Activated CD4-positive, alpha-beta T cell treated with anti-CD3 and anti-CD28 coated beads, Interleukin-2, amount 50 U/mL, for 4 hours (primary cell): ENCODE measurements at places on chromosomes 5 and 9.

DNA sequence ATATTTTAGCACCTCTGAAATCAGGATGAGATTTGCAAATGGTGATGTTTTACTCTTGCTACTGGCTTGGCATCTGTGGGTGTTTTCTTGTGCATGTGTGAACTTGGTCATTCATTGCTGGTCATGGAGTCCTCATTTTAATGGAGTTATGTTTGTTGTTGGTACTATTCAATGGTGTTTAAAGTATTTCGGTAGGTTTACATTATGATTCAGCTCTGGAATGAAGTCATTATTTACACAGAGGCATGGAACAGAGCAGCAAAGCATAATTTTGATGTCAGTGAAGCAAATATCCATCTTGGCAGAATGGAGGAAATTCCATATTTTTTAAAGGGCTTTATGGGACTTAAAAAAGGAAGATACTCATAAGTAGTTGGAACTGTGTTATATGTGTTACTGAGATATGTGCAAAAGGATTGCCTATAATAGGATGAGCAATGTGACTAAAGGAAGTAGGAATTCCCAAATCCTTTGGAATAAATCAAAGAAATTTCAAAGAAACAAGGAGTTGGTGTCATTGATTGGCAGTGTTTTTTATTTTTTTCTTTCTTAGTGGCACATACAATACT, 147.4 kb downstream of the ACTBL2 start:
- no peak for DNase-seq

DNA sequence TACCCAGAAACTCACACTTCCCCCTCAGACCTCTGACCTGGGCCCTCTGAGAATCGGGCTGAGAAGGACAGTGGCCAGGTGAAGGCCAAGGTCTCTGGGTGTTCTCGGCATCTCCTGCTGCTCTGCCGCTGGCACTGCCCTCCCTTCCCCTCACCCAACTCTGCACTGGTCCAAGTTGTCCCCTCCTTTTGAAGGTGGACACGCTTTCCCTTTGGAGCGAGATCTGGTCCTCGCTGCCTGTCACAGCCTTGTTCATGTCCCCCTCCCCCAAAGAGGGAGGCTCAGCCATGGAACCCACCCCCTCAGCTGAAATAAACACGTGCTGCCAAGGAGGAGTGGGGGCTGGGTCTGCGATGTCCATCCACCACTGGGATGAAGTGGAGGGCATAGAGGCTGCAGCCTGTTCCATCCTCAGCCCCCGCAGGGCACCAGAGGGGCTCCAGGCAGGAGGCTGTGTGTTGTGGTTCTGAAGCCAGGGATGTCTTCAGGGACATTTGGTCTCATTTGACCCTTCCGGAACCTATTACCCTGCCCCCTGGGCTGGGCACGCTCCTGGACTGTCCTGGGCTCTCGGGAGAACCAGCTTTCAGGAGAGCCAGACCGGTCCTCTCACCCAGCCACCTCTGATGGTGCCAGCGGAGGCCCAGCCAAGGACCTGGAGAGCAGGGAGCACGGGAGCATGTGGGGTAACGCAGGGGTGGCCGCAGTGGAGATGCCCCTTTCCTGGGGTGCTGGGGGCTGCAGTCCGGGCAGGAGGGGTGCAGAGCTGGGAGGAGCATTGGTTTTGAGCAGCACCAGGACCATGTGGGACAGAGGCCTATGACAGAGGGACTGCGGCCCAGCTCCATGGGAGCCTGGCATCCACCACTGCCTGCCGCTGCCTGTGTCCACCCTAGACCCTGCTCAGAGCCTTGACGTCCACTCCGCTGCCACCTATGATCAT, 4.7 kb upstream of the LCN2 start:
- DNase-seq, result no peak

- no peak for DNase-seq
These were observed 72.0 kb upstream of the COL5A1 start for GRCh38 chr9:134569626-134570025.

DNA sequence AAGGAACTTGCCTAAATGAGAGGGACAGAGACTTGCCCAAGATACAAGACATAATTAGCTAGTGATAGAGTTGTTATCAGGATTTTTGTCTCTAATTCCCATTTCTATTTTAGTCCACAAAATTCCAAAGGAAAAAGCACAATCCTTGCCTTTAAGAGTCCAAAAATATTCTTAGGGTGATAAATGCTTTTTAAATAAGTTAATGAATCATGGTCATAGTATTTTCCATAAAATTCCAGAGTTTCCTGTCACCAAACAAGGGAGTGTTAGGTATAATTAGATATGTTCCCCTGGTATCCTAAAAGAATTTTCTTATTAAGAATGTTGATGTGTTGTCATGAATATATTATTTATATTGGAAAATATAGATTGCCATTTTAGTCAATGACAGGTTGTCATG, 21.8 kb upstream of the CEP72 start:
- no peak for DNase-seq

- DNase-seq, result no peak
These were observed 134.0 kb downstream of the PARP8 start for GRCh38 chr5:50800410-50800809.

DNA sequence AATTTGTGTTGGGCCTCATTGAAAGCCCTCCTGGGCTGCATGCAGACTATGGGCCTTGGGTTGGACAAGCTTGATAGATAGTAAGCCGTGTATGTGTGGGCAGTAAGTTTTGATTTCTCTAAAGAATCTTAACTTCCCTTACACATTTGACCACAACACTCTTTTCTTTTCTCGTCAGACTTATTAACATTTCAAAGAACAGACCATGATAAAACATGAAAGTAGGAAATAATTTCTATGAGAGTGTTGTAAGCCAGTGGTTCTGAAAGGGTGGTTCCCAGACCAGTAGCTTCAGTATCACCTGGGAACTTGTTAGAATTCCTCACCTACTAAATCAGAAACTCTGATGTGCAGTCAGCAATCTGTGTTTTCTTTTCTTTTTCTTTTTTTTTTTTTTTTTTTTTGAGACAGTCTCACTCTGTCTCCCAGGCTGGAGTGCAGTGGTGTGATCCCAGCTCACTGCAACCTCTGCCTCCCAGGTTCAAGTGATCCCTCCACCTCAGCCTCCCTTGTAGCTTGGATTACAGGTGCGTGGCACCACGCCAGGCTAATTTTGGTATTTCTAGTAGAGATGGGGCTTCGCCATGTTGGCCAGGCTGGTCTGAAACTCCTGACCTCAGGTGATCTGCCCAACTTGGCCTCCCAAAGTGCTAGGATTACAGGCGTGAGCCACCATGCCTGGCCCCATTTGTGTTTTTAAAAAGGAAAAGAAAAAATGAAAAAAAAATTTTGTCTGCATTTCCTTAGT, 20.0 kb upstream of the GCNT1 start:
- no peak for DNase-seq

DNA sequence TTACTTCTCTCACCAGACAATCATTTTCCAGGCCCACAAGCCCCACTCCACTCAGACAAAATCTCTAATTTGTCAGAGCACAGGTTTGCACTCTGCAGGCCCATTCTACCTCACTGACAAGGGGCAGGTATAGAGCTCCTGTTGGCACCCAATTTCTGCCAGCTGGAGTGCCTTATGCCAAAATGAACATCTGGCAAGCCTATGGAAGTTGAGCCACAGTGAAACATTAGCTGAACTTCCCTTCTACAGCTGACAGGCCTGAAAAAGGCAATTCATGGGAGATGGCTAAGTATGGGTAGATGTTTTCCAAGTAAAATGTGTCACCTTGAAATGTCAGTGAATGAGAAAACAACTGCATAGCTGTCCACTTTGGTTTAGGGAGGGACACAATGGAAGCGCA, 87.0 kb downstream of the SPOCK1 start:
- no peak for DNase-seq

- DNase-seq, result no peak
These were observed 125.5 kb upstream of the RASGRF2 start for GRCh38 chr5:80834710-80835109.

DNA sequence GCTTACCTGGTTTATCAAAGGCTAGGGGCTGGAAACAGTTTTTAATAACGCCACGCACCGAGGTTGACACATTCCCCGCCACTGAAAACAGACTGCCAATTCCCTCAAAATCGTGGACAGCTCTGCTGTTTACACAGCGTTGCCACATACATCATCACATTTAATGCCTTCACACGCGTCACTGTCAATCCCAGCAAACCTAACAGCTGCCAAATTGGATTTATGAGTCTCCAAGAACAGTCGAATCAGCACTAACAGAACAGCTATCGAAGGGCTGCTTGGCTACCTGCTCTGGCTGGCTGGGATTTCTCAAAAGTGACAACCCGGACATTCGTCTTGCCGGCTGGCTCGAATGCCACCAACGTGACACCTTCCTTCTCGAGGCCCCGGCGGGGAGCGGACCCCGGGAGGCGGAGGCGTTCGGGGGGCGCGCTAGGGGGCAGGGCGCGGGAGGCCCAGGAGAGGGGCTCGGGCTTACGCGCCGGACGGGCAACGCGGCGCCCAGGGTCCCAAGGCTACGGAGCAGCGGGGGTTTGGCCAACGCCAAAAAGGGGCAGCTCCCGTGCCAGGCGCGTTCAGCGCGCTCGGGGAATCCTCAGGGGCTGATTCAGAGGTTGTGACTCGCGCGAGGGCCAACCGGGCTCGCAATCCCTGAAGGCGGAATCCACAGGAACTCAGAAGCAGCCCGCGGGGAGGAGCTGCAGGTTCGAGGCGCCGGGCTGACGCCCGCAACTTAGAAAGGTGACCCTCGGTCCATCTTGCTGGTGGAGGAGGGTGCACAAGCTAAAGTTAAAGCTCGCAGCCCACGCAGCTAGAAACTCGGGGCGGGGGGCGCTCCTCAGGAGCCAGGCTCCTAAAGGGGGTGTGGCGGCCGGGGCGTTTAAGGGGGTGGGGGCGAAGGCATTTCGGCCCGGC, 1.2 kb downstream of the CDC14B start:
- DNase-seq, result peak; percentile 10

DNA sequence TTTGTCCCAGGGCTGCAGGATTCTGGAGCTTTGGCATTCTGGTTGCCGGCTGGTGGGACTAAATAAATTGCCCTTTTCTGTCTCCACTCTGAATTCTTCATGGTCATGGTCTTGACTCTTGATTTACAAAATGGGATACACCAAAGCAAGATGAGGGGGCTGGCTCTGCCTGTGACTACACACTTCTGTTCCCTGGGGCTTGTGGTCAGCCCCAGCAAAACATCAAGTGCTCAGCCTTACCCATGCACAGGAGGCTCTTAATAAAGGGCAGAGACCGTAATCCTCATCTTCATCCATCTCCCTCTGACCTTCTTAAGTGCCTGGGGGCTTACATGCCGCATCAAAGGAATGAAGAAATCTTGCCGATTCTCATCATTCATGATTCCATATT, 198.0 kb downstream of the GNA14 start:
- DNase-seq, result no peak

GRCh38 chr5:125575891-125576505, 829.6 kb upstream of the ZNF608 start:
- no peak for DNase-seq

DNA sequence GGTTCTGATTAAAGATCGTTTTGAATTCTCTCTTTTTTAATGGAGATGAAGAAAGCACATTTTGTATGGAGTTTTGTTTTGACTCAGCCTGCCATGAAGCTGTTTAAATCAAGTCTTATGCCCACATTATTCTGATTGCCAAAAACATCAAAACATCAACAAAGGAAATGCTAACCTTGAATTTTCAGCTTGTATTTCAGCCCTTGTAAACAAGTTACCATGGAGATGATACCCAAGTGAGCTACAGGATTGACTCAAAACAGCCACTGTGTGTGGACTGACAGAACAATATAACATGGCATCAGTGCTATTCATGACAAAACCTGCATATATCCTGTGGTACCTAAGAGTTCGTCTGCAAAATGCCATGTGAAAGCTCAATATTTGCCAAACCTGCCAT, 1581.0 kb downstream of the MAT2B start:
- no peak for DNase-seq

DNA sequence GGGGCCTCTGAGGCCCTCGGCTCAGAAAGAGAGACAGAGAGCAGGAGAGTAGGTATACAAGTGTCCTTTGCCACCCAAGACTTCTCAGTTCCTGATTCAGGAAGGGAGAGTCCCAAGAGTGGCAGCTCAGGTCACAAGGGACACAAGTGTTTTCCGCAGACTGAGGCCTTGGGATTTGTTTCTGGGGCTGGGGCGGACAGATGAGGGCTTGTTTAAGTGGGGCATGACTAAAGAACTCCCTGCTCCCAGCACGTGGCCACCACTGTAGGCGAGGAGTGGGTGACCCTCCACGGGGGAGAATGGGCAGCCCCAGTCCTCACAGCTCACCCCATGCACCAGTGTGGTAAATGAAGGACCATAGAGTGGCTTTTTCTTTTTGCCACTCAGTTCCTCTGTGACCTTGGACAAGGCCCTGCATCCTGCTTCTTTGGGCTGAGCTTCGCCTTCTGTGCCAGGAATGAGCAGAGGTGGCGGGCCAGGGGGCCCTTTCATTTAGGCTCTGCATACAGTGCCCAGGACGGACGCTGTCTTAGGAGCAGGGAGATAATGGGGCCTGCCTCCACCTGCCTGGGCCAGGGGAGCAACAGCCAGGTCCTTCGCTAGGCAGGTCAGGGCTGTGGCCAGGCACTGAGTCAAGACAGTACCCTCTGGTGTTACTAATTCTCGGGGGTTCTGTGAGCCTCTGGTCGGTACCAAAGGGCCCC, 50.8 kb downstream of the AMBP start:
- DNase-seq, result no peak

DNA sequence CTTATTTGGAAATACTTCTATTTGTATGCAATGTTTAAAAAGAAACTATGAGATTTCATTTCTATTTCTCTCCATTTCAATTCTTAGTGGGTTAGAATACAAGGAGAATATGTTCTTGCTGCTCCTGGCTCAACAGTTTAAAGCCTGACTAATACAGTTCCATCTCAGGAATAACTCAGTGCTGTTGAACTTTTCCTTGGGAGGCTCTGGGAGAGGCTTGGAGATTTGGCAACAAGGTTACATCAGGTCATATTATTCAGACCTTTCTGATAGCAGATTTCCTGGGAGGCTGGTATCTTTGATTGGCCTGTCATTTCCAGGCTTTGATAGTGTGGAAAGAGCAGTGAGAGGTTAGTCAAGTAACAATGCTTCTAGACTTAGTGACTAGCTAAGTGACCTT, 481.7 kb upstream of the KLF4 start:
- no peak for DNase-seq

DNA sequence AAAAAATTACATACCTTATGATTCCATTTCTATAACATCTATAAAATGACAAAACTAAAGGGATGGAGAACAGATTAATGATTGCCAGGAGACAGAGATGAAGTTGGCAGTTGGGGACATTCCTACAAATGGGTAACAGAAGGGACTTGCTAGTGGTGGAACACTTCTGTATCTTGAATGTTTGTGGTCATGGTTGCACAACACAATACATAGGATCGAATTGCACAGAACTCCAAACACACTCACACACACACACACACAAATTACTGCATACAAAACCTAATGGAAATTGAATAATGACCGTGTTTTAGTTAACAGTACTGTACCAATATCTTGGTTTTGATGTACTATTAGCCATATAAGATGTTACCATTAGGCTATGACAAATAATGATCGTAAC, 330.7 kb upstream of the POU5F2 start:
- DNase-seq, result no peak

GRCh38 chr9:18296702-18297055, 177.3 kb upstream of the ADAMTSL1 start:
- DNase-seq, result no peak

DNA sequence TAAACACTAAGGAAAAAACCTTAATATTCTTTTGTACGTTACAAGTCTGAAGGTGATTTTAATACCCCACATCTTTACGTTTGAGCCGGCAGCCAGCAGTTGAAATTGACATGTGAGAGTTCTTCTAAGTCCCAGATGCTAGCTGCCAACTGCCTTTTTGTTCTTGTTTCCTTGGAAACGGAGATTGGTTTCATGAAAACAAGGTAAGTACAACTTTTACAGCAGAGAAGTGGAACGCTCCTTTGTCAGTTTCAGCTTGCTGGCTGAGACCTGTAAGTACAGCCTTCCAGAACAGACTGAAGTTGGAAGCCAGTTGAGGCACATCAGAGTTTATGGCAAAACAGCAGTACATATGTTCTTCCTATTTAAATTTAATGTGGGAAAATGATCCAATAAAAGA, 1018.4 kb upstream of the ARRDC3 start:
- no peak for DNase-seq
